NCI-H510A (cell line): ENCODE measurements at places on chromosomes 7 and 10.

DNA sequence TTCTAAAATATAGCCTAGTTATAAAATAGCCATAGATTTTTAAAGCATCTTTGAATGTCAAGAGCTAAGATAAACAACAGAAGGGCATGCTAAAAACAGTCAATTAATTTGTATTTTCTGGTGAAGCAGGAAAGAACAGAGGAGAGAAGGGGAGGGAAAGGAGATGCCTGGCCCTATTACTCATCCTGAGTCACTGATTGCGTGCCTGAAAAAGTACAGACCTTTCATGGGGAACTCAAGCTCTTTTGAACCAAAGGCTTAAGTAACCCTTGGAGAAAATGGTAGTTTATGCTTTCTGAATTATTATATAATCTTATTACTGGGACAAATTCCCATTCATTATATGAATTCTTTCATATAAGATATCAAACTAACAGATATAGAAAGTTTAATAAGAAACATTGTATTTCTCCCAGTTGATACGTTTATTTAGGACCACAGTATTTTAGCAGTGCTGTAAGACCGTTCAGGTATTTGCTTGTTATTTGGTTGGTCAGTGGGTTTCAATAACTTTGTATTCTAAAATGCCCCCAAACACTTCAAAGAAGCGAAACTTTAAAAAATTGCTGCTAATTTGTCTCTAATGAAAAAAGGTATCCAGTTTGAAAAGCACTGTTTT is 151.3 kb downstream of the HGF start:
- no peak for DNase-seq

- DNase-seq: no peak
Measured at GRCh38 chr7:124764847-124765400, 668 bp downstream of the GPR37 start.

GRCh38 chr7:136555933-136556332 is 312.5 kb upstream of the CHRM2 start:
- no peak for DNase-seq

GRCh38 chr7:76509931-76510877 is at the start of gene UPK3B:
UPK3B (plus strand) TSS chr7:76510552; CDS start chr7:76510653, 101 bp downstream.
- no peak for DNase-seq

GRCh38 chr10:77505431-77506334 is 131.9 kb downstream of the KCNMA1 start:
- no peak for DNase-seq
